ENCODE measurements at places on chromosomes 6 and 20. TPM values are rescaled to one million over a fixed set of nuclear protein-coding genes. Genes with fewer than 3 reads are reported as not detected.

DNA sequence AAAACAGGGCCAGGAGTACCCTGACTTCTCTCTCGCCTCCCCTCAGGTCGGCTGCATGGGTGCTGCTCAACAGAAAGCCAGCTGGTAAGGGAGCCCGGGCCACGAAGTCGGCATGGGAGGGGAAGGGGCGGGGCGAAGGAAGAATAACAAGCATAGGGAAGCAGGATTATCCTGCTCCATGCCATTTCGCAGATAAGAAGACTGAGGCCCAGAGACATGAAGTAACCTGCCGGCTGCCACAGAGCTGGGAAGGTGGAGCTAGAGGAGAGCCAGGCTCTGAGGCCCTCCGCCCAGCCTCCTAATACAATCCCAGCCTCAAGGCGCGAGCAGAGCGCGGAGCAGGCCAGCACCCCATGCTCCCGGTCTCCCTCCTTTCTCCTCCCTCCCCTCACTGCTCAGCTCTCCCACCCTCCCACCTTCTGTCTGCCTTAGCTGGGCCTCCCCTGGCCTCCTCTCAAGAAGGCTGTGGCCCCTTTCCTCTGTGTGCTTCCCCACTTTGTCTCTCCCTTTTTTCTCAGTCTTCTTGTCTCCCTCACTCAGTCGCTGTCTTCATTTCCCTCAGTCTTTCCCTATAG lies 13.2 kb upstream of the HMGA1 start:
- H3K27ac ChIP-seq, result peak overlapping the region; percentile 80
- peak overlapping the region; percentile 53 for H3K4me3 ChIP-seq
- no peaks in the 10 kb centered on the region for H3K36me3 ChIP-seq
- no peak for DNase-seq
- peaks cover 52% of the 10 kb centered on the region for H3K4me1 ChIP-seq

- H3K27me3 ChIP-seq, result no peaks in the 10 kb centered on the region
- H3K4me1 ChIP-seq, result no peaks in the 10 kb centered on the region
- no peak overlapping the region for H3K4me3 ChIP-seq
- DNase-seq, result no peak
Observed at GRCh38 chr20:39822667-39823066, 860.5 kb downstream of the DHX35 start.

DNA sequence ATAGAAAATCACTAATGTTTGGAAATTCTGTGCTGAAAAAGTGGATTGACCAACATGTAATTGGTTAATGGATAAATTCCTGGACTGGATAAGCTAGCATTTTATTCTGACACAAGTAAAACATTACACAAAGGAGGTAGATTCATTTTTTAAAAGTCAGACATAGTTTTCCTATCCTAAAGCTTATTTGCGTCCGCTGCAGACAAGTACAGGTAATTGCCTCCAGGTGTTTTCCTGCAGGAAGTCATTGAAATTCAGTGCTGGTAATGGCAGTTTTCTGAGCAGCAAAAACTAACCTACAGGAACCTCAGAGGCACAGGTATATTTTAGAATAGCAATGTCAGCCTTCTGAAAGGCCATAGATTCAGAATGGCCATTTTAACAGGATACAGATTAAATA lies 20.0 kb upstream of the HIVEP1 start:
- no peak overlapping the region for H3K27ac ChIP-seq
- no peak overlapping the region for H3K4me3 ChIP-seq
- H3K36me3 ChIP-seq, result no peaks in the 10 kb centered on the region

- H3K27ac ChIP-seq, result no peak overlapping the region
- peaks cover 91% of the 10 kb centered on the region for H3K27me3 ChIP-seq
- no peak for DNase-seq
- H3K4me1 ChIP-seq, result no peaks in the 10 kb centered on the region
Observed at GRCh38 chr6:163738304-163738703, 323.8 kb downstream of the QKI start.

DNA sequence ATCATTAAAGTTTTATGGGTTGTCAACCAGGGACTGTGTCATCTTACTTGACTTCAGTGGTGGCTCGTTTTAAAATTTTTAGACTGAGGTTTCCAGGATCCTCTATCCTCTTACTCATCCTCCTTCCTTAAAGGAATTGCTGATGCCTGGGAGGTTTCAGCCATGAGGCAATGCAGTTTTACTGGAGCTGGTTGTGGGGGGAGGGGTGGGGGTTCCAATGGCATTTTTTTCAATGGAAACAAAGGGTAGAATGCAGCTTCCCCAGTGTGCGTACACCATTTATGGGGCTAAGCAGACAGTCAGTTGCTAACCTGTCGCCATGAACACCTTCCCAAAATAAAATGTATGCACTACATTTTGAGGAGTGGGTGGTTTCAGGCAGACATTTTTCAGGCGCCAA lies 88.0 kb downstream of the METTL24 start:
- no peak for DNase-seq
- no peak overlapping the region for H3K4me3 ChIP-seq
- no peaks in the 10 kb centered on the region for H3K27me3 ChIP-seq
- H3K27ac ChIP-seq, result no peak overlapping the region
- no peaks in the 10 kb centered on the region for H3K36me3 ChIP-seq

DNA sequence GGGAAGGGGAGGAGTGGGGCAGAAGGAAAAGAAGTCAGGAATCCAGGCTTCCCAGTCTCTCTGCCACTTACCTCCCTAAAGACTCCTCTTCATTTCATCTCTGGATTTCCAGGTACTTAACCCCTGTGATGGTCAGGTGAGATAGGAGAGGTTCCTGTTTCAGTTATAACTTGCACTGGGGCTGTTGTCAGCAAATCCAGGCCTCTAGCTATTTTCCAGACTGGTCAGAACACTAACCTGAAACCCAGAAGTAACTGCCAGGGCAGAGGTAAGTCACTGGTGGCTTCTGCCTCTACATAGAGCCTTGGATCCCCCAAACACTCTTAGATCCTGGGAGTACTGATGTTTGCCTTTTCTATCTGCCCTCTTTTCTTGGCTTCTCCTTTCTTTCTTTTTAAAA lies 233.5 kb upstream of the TAB2 start:
- H3K27ac ChIP-seq, result no peak overlapping the region
- H3K36me3 ChIP-seq, result no peaks in the 10 kb centered on the region
- peaks cover 35% of the 10 kb centered on the region for H3K4me1 ChIP-seq
- H3K4me3 ChIP-seq, result no peak overlapping the region

DNA sequence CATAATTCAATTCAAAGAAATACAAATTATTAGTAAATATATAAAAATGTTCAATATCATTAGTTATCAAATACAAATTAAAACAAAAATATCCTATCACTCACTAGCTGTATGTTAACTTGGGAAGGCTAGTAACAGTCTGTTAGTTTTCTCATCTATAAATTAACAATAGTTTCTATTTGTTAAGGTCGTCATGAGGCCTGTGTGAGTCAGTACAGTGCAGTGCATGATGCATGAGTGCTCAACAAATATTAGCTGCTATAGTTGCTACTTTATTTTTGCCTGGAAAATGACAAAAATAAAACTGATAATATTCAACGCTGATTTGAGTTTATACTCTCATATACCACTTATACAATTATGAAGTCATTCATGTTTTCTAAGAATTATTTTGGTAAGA lies 401.6 kb upstream of the RUNX2 start:
- no peak overlapping the region for H3K27ac ChIP-seq
- no peak overlapping the region for H3K4me3 ChIP-seq
- no peaks in the 10 kb centered on the region for H3K36me3 ChIP-seq
- no peaks in the 10 kb centered on the region for H3K27me3 ChIP-seq
- no peak for DNase-seq

- peaks cover 13% of the 10 kb centered on the region for H3K4me1 ChIP-seq
- H3K36me3 ChIP-seq, result no peaks in the 10 kb centered on the region
- no peak for DNase-seq
- no peaks in the 10 kb centered on the region for H3K27me3 ChIP-seq
Observed at GRCh38 chr20:2332711-2333110, 36.9 kb downstream of the TGM3 start.

GRCh38 chr6:144162977-144163376 lies 12.7 kb downstream of the STX11 start:
- no peak overlapping the region for H3K27ac ChIP-seq
- no peak for DNase-seq
- H3K4me1 ChIP-seq, result 0 out of 2 replicates have a peak, but pooled peaks cover 3% of the 10 kb centered on the region
- no peaks in the 10 kb centered on the region for H3K36me3 ChIP-seq
- H3K4me3 ChIP-seq, result no peak overlapping the region

- H3K27ac ChIP-seq, result peak overlapping the region; percentile 99
- H3K4me1 ChIP-seq, result peaks cover 35% of the 10 kb centered on the region
- H3K36me3 ChIP-seq, result no peaks in the 10 kb centered on the region
- peak; percentile 79 for DNase-seq
Observed at GRCh38 chr6:25192590-25193459, 86.3 kb upstream of the CARMIL1 start.

GRCh38 chr6:168043848-168044415 lies 35.1 kb downstream of the FRMD1 start:
- no peak for DNase-seq
- H3K27me3 ChIP-seq, result peaks cover 46% of the 10 kb centered on the region
- H3K36me3 ChIP-seq, result no peaks in the 10 kb centered on the region
- H3K4me3 ChIP-seq, result no peak overlapping the region
- H3K4me1 ChIP-seq, result no peaks in the 10 kb centered on the region
- no peak overlapping the region for H3K27ac ChIP-seq

DNA sequence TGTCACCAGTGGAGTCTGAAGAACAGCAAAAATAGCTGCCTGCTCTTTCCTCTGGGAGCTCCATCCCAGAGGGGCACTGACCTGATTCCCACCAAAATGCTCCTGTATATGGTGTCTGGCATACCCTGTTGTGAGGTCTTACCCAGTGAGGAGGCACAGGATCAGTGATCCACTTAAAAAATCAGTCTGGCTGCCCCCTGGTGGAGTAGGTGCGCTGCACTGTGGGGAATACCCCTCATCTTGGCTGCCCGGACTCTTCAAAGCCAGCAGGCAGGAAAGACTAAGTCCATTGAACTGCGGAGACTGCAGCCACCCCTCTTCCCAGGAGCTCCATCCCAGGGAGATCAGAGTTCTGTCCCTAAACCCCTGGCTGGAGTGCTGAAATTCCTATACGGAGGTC lies 230.9 kb upstream of the HTR1E start:
- H3K27ac ChIP-seq, result no peak overlapping the region
- H3K36me3 ChIP-seq, result no peaks in the 10 kb centered on the region
- no peak for DNase-seq
- H3K4me3 ChIP-seq, result no peak overlapping the region
- no peaks in the 10 kb centered on the region for H3K4me1 ChIP-seq
- H3K27me3 ChIP-seq, result no peaks in the 10 kb centered on the region

- no peak for DNase-seq
- peak overlapping the region; percentile 82 for H3K4me3 ChIP-seq
- H3K4me1 ChIP-seq, result peaks cover 20% of the 10 kb centered on the region
- peak overlapping the region; percentile 67 for H3K27ac ChIP-seq
Observed at GRCh38 chr6:107458672-107459282, 587 bp downstream of the PDSS2 start.

DNA sequence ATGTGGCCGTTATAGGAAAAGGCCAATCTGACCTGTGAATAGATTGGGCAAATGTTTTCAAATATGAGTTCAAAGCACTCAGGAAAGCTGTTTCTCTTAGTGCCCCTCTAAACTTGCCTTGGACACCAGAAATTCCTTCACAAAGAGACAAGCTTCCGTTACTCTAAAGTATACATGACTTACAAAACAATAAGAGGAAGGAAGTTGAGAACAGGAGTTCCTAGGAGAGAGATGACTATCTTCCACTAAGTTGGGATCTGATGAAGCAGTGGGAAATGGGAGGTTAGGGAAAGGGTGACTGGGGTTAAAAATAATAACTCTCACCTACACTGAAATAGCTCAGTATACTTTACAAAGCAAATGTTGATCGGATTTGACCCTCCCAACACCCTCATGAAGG lies 50.0 kb downstream of the ISM1 start:
- H3K27ac ChIP-seq, result no peak overlapping the region
- H3K27me3 ChIP-seq, result no peaks in the 10 kb centered on the region
- no peak overlapping the region for H3K4me3 ChIP-seq

DNA sequence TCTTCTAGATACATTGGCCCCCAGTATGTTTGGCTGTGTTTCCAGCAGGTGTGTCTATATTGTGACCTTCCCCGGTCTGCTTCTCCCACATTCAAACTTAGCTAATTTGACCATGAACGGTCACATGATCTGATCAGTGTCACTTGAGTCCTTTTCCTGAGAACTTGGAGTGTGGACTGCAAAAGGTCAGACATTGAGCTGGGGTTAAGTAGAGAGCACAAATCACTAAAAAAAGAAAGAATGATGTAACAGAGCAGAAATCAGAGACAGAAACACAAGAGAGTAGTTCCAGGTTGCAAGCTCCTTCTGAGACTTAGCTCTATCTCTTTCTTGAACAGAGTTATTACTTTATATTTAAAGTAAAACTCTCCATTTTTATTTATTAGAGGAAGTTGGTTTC lies 733.9 kb downstream of the CBLN4 start:
- no peaks in the 10 kb centered on the region for H3K36me3 ChIP-seq
- H3K4me3 ChIP-seq, result no peak overlapping the region
- H3K27me3 ChIP-seq, result no peaks in the 10 kb centered on the region
- H3K27ac ChIP-seq, result no peak overlapping the region
- no peaks in the 10 kb centered on the region for H3K4me1 ChIP-seq

- no peaks in the 10 kb centered on the region for H3K27me3 ChIP-seq
- peaks cover 24% of the 10 kb centered on the region for H3K4me1 ChIP-seq
- peak; percentile 33 for DNase-seq
Observed at GRCh38 chr6:44456070-44456965, 68.8 kb downstream of the CDC5L start.

DNA sequence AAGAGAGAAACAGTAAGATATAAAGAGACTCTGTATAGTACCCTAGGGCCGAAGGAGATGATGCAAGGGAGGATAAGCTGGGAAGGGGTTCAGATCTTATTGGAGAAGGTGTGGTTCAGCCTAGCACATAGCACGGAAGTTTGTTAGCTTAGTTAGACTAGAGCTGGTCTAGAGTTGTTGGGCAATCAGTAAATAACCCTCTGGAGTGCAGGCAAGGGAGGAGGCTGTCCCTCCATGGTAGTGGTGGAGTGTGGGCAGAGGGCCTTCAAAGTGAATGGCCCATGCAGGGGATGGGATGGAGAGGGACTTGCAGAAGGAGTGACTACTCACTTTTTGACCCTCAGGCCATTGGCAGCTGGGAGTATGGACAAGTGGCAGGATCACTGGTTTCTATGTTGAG lies 20.0 kb downstream of the TULP4 start:
- no peaks in the 10 kb centered on the region for H3K27me3 ChIP-seq
- peaks cover 18% of the 10 kb centered on the region for H3K4me1 ChIP-seq
- H3K36me3 ChIP-seq, result no peaks in the 10 kb centered on the region
- H3K4me3 ChIP-seq, result no peak overlapping the region

PREX1 gene
- total RNA-seq, result 3.3 TPM

GRIK2 gene
- total RNA-seq, result 0.61 TPM

EYA2 gene
- not detected for total RNA-seq

TNF gene
- total RNA-seq, result not detected

XKR7 gene
- total RNA-seq, result not detected

ZDHHC14 gene
- 5.6 TPM for total RNA-seq

ACTL10 gene
- total RNA-seq, result 1.0 TPM

ADGB gene
- not detected for total RNA-seq

CTAGE9 gene
- not detected for total RNA-seq

All from PC-9 (cell line).